Fibroblast of the aortic adventitia (primary cell): ENCODE measurements at places on chromosomes 2 and 18. TPM values are rescaled to one million over a fixed set of nuclear protein-coding genes. Genes with fewer than 3 reads are reported as not detected.

The PDE1A gene
- 18.7 and 34.9 TPM in 2 replicates for total RNA-seq

The MREG gene
- total RNA-seq = 2.2 and 2.8 TPM in 2 replicates

The EN1 gene
- 0.63 and 0.90 TPM in 2 replicates for total RNA-seq

The MIB1 gene
- total RNA-seq = 47.0 and 111 TPM in 2 replicates

The CRYBA2 gene
- total RNA-seq = not detected in 2 replicates

The TBR1 gene
- total RNA-seq = not detected in 2 replicates

The RGPD3 gene
- total RNA-seq = 0.41 and 0.45 TPM in 2 replicates

The EVX2 gene
- not detected in 2 replicates for total RNA-seq

The CXCR1 gene
- not detected in 2 replicates for total RNA-seq

The UPP2 gene
- not detected in 2 replicates for total RNA-seq

The DAW1 gene
- 1.3 TPM in 1 of 2 replicates, not detected in the other for total RNA-seq

The IL18RAP gene
- 0.09 TPM in 1 of 2 replicates, not detected in the other for total RNA-seq

The FTCDNL1 gene
- 1.5 TPM in 1 of 2 replicates, not detected in the other for total RNA-seq

The ANKRD62 gene
- total RNA-seq = not detected in 2 replicates

The ELOA2 gene
- not detected in 2 replicates for total RNA-seq

The STK36 gene
- total RNA-seq = 31.0 and 65.6 TPM in 2 replicates

The GKN1 gene
- not detected in 2 replicates for total RNA-seq

The ANO7 gene
- 1.1 and 1.7 TPM in 2 replicates for total RNA-seq

The EPG5 gene
- 14.6 and 66.3 TPM in 2 replicates for total RNA-seq

The ITPRIPL1 gene
- total RNA-seq = 2.5 and 3.4 TPM in 2 replicates

The RAPGEF4 gene
- total RNA-seq = 1.3 and 54.4 TPM in 2 replicates

The RANBP2 gene
- 81.6 and 95.3 TPM in 2 replicates for total RNA-seq

The MC4R gene
- total RNA-seq = not detected in 2 replicates

The CFAP221 gene
- not detected in 2 replicates for total RNA-seq

The PLCL1 gene
- 12.4 and 17.7 TPM in 2 replicates for total RNA-seq

The ANKRD30BL gene
- 0.16 TPM in 1 of 2 replicates, not detected in the other for total RNA-seq

The LAMA1 gene
- total RNA-seq = 3.5 and 30.1 TPM in 2 replicates

The POMC gene
- total RNA-seq = 0.63 and 7.5 TPM in 2 replicates

The LYPD6B gene
- 0.18 TPM in 1 of 2 replicates, not detected in the other for total RNA-seq

The CCDC74A gene
- total RNA-seq = 15.1 and 34.4 TPM in 2 replicates

The CCBE1 gene
- total RNA-seq = 16.2 and 35.3 TPM in 2 replicates

The UGT1A6 gene
- total RNA-seq = 0.09 TPM in 1 of 2 replicates, not detected in the other

The AKAIN1 gene
- not detected in 2 replicates for total RNA-seq
